ENCODE measurements at places on chromosomes 6 and 20.

- DNase-seq = no peak
Observed at GRCh38 chr6:47741807-47742206, 40.0 kb upstream of the OPN5 start.

- peak; percentile 90 for DNase-seq
Observed at GRCh38 chr6:73519926-73520687, 725 bp downstream of the EEF1A1 start.

DNA sequence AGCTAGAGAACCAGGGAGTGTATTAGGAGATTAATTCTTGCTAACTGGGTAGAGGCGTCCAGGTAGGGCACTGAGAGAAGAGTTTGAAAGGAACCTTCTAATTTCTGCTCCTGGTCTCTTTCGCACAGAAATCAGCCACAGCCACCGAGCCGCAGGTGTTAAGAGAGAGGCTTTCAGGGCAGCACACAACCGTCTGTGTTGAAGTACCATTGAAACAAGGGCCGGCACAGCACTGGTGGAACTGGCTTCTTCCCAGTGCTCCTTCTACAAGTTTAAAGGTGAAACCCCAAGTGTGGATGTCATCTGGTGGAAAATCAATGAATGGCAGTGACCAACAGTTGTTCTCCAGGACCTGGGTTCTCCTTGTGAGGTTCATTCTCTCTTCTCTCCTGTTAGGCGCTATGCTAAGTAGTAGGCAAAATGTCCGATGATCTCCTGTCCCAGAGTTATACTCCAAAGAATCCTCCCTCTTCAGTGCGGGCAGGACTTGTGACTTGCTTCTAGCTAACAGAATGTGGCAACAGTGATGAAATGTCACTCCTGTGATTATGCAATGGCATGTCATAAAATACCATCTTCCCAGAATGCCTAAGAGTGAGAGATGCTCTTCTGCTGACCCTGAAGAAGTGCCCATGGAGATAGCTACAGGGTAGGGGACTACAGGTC is 15.0 kb upstream of the RIN2 start:
- DNase-seq = no peak

- DNase-seq = no peak
Observed at GRCh38 chr6:159092631-159093030, 47.8 kb upstream of the TAGAP start.

All from natural killer cell treated with Interleukin-12 subunit alpha and Interleukin-12 subunit beta and Interleukin-15 and Interleukin-18, amount 100 ng/mL, for 72 hours (primary cell).